ENCODE measurements at places on chromosomes 2 and 18.

DNA sequence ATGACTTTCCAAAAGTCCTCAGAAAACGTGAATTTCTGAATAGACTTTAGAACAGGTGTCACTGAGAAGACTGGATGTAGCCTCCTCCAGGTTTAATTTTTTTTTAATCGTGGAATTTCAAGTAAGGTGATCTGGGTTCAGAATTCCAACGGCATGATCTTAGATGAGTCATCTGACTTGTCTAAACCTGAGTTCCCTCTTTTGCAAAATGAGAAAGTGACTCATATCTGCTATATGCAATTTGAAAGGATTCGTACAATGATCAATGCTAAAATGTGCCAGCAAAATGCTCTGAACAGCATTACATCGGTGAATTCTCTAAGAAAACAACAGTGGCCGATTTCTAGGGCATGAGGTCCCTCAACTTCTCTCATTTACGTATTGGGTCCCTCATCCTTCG is 69.1 kb upstream of the ZNF516 start:
- no peaks in the 10 kb centered on the region for H3K36me3 ChIP-seq
- H3K4me1 ChIP-seq = peaks cover 3% of the 10 kb centered on the region
- no peak overlapping the region for H3K4me3 ChIP-seq
- no peak overlapping the region for H3K27ac ChIP-seq

- no peaks in the 10 kb centered on the region for H3K27me3 ChIP-seq
- peaks cover 16% of the 10 kb centered on the region for H3K36me3 ChIP-seq
- DNase-seq = no peak
- H3K27ac ChIP-seq = peak overlapping the region; percentile 67
- peaks cover 30% of the 10 kb centered on the region for H3K4me1 ChIP-seq
These were observed 175.9 kb upstream of the ITGA4 start for GRCh38 chr2:181281206-181281832.

- no peaks in the 10 kb centered on the region for H3K36me3 ChIP-seq
- H3K4me3 ChIP-seq = no peak overlapping the region
- H3K4me1 ChIP-seq = no peaks in the 10 kb centered on the region
- DNase-seq = no peak
- no peak overlapping the region for H3K27ac ChIP-seq
These were observed 1284.1 kb upstream of the GYPC start for GRCh38 chr2:125371867-125372266.

DNA sequence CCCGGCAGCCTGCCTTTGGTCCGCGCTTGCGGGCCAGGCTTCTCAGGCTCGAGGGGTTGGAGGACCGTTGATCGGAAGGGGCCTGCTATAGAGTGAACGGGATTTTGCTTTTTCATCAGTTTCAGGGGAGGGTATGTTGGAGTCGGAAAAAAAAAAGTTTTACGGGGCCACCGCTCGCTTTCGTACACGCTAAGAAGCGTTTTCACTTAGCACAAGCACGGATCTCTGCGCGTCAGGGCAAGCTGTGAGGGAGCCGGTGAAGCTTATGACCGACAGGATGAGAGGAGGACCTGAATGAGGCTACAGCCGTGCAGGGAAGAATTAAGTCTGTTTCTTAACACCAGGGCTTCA is 443 bp downstream of the CPSF3 start:
- H3K4me1 ChIP-seq = peaks cover 34% of the 10 kb centered on the region
- peak; percentile 82 for DNase-seq
- H3K4me3 ChIP-seq = no peak overlapping the region
- no peak overlapping the region for H3K27ac ChIP-seq

- H3K36me3 ChIP-seq = no peaks in the 10 kb centered on the region
- no peak overlapping the region for H3K4me3 ChIP-seq
- no peaks in the 10 kb centered on the region for H3K27me3 ChIP-seq
- no peak for DNase-seq
- no peaks in the 10 kb centered on the region for H3K4me1 ChIP-seq
- H3K27ac ChIP-seq = no peak overlapping the region
These were observed 145.3 kb downstream of the NCKAP5 start for GRCh38 chr2:133422931-133423351.

- no peak overlapping the region for H3K4me3 ChIP-seq
- no peaks in the 10 kb centered on the region for H3K27me3 ChIP-seq
- H3K27ac ChIP-seq = no peak overlapping the region
- no peaks in the 10 kb centered on the region for H3K36me3 ChIP-seq
These were observed 131.8 kb downstream of the CSRNP3 start for GRCh38 chr2:165601065-165601830.

GRCh38 chr18:11377766-11378540 is 228.6 kb upstream of the PIEZO2 start:
- no peaks in the 10 kb centered on the region for H3K27me3 ChIP-seq
- DNase-seq = no peak
- no peaks in the 10 kb centered on the region for H3K4me1 ChIP-seq
- H3K4me3 ChIP-seq = no peak overlapping the region
- H3K36me3 ChIP-seq = no peaks in the 10 kb centered on the region

GRCh38 chr2:164458792-164459191 is 162.5 kb downstream of the GRB14 start:
- no peaks in the 10 kb centered on the region for H3K4me1 ChIP-seq
- no peaks in the 10 kb centered on the region for H3K36me3 ChIP-seq
- H3K4me3 ChIP-seq = no peak overlapping the region
- H3K27ac ChIP-seq = no peak overlapping the region

DNA sequence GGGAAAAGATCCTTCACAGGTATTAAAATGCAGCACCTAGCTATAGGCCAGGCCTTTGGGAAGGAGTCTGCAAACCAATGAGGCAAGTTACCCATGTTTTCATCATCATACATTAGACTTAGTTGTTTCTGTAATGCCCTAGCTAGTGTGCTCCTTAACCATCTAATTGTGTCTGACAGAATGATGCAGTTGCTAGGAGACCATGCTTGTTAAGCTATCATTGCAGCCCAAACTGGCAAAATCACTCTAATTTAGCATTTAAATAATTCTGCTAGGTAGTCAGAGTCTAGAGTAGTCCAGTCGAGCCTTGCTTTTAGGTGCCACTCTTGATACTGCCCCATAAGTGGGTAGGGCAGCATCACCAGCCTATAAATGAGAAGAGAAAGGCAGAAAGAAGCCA is 34.9 kb downstream of the GAD1 start:
- no peaks in the 10 kb centered on the region for H3K27me3 ChIP-seq
- no peak overlapping the region for H3K27ac ChIP-seq
- DNase-seq = no peak
- peaks cover 5% of the 10 kb centered on the region for H3K36me3 ChIP-seq

- no peak overlapping the region for H3K4me3 ChIP-seq
- no peaks in the 10 kb centered on the region for H3K27me3 ChIP-seq
- H3K36me3 ChIP-seq = no peaks in the 10 kb centered on the region
- H3K4me1 ChIP-seq = no peaks in the 10 kb centered on the region
- no peak overlapping the region for H3K27ac ChIP-seq
These were observed 119.2 kb downstream of the PTPRM start for GRCh38 chr18:7686278-7686677.

DNA sequence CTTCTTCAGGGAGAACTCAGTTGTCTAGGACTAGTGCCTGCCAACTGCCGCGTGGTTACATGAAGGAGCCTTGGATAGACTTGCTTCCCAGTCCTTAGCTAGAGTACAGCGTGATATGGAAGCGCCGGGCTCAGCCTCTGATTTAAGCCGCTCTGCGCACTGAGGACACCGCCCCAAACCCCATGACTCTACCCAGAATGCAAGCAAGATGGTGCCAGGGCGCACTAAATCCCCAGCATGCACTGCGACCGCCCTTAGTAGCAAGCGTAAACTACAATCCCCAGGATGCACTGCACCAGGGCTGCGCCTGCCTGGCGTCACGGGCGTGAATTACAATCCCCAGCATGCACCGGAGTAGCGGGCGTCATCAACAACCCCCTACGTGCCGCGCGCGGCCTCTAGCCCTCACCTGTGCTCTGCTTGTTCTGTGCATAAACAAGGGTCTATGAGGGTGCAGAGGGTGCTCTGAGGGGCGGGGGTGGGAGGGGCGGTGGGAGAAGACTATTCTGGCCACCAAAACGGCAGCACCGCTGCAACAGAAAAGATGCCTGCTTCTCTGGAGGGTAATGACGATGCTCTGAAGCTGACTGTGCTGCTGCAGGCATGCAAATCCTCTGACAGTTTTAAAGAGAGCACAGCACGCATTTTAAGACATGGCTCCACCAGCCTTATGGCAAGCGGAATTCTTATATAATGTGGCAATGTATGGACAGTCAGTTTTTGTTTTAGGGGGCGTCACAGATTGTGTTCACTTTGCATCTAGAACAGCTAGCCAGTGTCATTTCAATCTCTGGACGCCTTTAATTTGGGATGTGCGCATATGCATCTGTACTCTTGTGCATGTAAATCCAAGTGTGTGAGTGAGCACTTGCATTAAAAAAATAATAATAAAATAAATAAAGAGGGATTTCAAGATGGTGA is 282.5 kb upstream of the MYT1L start:
- H3K27ac ChIP-seq = peak overlapping the region; percentile 82
- peaks cover 4% of the 10 kb centered on the region for H3K4me1 ChIP-seq
- peaks cover 13% of the 10 kb centered on the region for H3K27me3 ChIP-seq
- DNase-seq = peak; percentile 97
- H3K4me3 ChIP-seq = peak overlapping the region; percentile 84

DNA sequence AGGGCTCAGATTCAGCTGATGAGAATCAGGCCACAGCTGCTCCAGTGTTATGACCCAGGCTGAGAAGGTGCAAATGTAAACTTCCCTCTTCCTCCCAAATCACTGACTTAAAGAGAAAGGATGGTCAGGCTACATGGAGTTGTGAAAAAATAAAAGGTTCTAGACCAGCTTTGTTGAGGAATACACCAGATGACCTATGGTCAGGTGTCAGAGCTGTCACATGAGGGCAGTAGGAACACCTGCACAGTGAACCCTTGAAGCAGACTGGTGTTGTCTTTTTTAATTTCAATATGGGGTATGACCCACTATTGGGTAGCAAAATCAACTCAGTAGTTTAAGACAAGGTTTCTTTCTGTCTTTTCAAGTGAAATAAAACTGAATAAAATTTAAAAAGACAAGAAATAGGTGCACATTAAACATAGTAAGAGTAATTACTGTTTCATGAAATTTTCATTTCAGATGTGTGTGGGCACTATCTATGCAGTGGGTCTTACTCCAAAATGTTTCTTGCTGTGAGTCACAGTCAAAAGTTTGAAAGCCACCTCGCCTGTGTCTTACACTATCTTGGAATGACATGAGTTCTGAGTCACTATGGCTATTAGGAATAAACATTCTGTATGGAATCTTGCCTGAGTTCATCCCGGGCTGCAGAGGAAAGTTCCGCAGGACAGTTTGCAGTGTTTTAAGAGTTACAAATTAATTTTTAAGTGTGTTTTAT is 83.6 kb downstream of the ACVR1 start:
- no peak for DNase-seq
- H3K27ac ChIP-seq = peak overlapping the region; percentile 51
- H3K4me1 ChIP-seq = peaks cover 41% of the 10 kb centered on the region
- H3K36me3 ChIP-seq = peaks cover 34% of the 10 kb centered on the region
- no peaks in the 10 kb centered on the region for H3K27me3 ChIP-seq
- no peak overlapping the region for H3K4me3 ChIP-seq

- DNase-seq = no peak
- peaks cover 16% of the 10 kb centered on the region for H3K4me1 ChIP-seq
- no peaks in the 10 kb centered on the region for H3K27me3 ChIP-seq
- no peak overlapping the region for H3K27ac ChIP-seq
These were observed 37.1 kb upstream of the DARS1 start for GRCh38 chr2:136022396-136023146.

- no peaks in the 10 kb centered on the region for H3K27me3 ChIP-seq
- peaks cover 2% of the 10 kb centered on the region for H3K36me3 ChIP-seq
- H3K4me3 ChIP-seq = peak overlapping the region; percentile 39
- H3K27ac ChIP-seq = peak overlapping the region; percentile 34
- DNase-seq = peak; percentile 68
These were observed 10.1 kb upstream of the IFIH1 start for GRCh38 chr2:162328424-162329157.

All from activated CD4-positive, alpha-beta T cell treated with anti-CD3 and anti-CD28 coated beads, Interleukin-2, amount 10 ng/mL, durations not matched to agents 24 days and 14 days (primary cell).